ENCODE measurements at places on chromosomes 5 and 9.

DNA sequence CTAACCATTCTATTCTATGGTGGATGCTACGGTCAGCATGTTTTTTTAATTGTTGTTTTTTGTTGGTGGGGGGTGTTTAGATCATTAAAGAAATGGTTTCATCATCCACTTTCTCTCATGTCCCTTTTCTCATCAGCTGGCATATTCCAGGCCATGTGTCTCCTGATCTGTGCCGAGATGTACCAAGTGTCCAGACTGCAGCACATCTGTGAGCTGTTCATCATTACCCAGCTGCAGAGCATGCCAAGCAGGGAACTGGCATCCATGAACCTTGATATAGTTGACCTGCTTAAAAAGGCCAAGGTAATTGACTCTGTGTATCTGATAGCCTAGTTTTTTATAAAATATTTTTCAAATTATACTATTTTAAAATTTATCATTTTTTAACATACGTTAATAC, 38.9 kb downstream of the GLRX start:
- no peak for DNase-seq

DNA sequence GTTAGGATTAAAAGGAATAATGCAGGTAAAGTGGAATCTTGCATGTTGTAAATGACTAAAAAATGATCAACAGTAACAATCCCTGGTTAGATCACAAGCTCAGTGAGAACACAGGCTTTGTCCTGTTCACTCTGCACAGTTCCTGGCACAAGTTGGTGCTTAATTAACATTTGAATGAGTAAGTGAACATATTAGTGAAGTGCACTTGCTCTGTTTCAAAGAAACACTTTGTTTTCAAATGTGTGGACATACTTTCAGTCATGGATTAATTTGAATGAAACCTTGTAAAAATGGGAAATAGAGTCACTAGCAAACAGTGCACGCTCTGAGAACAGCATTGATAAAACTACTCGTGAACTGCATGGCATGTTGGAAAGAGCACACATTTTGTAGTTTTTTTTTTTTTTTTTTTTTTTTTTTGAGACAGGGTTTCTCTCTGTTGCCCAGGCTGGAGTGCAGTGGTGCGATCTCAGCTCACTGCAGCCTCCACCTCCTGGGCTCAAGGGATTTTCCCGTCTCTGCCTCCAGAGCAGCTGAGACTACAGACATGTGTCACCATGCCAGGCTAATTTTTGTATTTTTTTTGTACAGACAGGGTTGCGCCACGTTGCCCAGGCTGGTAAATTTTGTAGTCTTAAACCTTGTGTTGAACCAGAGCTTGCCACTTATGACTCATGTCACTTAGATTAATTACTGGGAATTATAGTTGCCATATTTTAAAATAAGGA, 159.9 kb downstream of the LURAP1L start:
- DNase-seq, result no peak

DNA sequence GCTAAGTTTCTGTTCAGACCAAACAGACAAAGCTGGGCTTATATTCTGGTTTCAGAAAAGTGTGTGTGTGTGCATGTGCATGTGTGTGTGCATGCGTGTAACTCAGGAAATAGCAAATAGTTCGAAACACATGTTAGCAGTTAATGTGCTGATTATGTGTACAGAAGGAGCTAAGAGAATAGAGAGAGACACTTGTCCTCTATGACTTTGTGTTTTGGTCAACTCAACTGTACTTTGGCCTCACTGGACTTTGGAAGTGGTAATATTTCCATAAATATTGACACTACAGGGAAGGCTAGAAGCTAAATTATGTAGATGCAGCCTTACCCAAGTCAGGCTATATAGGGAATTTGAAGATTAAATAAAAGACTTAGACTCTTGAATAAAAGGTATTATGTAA, 155.5 kb downstream of the RAB3C start:
- no peak for DNase-seq

GRCh38 chr5:87900419-87900818, 368.2 kb downstream of the TMEM161B start:
- no peak for DNase-seq

DNA sequence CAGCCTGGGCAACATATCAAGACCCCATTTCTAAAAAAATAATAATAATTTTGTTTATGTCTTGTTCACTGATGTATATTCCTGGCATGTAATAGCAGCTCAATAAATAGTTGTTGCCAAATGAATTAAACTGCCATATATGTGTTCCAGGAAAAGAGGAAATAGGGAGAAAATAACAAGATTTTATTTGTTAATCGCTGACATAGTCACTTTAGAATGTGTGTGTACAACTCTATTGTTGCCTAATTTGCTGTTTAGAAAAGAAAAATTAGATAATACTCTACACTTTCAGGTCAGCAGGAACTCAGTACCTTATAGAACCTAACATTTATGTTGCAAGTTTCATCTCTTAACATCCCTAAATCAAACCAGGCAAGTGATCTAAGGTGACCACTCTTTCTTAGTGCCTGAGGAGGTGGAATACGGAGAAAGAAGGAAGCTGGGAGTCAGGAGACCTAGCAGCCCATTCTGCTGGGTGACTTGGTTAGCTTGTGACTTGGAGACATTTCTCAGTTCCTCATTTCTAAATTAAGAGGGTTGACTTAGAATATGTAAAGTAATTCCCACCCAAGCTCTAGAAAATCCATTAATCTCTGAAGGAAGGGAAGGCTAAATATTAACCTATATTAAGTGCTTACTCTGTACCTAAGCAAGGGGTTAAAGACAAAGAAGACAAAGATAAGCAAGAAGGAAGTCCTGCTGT, 110.3 kb upstream of the IQGAP2 start:
- no peak for DNase-seq

Data from fibroblast of the aortic adventitia (primary cell).